ENCODE measurements at places on chromosomes 16 and 17. TPM values are rescaled to one million over a fixed set of nuclear protein-coding genes. Genes with fewer than 3 reads are reported as not detected.

GRCh38 chr17:58513267-58513964 lies 1.0 kb downstream of the MTMR4 start:
- DNase-seq = no peak

GRCh38 chr17:34436607-34437006 lies 73.6 kb upstream of the CCL1 start:
- no peak for DNase-seq

GRCh38 chr16:750485-750884 lies 9.7 kb upstream of the CIAO3 start:
- DNase-seq = no peak

DNA sequence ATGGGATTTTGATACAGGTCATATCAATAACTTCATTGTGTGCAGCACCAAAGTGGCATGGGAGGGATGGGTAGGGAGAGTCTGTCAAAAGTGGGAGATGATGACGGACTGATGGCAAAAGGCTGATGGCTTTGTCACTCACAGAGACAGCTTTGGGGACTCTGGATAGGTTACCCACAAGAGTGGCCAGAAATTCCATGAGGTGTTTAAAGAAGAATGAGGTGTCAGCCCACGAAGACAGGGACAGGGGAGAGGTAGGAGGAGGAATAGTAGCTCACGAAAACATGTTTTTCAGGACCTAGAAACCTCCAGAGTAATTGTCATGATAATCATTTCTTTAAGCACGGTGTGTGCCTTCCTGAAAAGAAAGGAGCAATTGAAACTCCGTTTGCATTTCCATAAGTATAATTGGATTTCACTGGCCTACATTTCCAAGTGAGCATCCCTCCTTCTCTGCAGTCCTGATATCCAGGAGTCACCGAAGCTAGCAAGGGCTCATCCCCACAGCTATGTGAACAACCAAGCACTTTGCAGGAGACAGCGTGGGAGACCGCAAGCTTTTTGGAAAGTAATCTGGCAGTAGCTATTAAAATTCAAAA lies 60.0 kb downstream of the HSD17B2 start:
- no peak for DNase-seq

GRCh38 chr17:14833201-14833785 lies 431.8 kb downstream of the PMP22 start:
- no peak for DNase-seq

GRCh38 chr16:18782697-18783429 lies 7.3 kb downstream of the RPS15A start:
- DNase-seq = no peak

DNA sequence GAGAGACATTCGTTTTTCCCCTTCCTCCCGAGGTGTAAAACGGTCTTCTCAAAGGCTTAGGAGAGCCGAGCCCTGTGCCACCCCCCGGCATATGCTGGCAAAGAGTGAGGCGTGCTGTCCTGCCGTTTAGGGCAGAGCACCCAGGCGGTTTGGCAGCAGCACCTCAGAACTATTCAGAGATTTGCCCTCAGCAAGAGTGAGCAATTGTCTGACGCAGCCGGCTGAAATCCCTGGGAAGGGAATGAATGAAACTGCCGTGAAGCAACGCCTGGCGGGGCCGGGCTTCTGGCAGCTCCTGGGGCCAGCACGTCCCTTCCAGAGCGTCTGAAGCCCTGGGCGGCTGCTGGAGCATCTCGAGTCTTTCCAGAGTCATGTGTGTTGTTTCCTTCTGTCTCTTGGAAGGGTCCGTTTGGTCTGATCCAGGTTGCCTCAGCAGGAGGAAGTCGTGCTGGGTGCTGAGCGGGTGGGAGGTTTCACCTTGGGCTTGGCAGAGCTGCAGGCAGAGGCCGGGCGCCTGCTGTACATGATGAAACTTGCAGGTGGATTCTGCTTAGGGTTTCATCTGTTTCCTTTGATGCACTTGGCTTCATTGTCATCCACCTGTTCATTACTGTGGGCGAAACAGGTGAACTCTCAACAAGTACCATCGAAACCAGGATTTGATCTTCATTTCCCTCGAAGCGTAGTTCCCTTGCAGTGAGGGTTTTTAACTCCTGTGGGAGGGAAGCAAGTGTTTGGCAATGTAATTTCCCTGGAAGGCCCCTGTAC lies 35.4 kb downstream of the TBCD start:
- DNase-seq = no peak

DNA sequence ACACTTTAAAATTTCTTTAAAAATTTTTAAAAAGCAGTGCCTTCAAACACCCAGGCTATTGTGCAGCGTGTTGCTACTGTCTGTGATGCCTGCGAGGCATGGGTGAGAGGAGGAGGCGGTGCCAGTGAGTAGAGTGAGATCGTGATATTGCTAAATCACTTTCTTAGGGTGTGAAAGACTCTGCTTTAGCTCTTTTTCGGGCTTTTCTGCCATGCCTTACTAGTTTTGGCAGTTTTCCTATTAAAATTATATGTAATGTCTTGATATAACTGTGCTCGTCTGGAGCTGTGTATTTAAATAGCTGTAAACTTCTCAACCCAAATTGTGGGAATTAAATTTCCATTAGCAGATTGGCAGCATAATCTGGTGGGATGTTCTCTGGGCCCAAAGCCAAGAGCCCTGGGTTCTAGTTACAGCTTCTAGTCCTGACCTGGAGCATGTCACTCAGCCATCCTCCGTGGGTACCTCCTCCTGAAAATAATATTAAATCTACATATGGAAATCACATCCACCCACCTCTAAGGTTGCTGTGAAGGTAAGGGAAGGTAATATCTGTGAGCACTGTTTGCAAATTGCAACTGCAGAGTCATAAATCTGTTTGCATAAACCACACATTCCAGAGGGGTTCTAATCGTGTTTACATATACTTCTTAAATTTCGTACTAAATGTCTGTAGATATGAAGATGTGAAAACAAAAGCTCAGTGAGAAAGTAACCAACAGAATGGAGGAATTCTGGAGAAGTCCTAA lies 264.3 kb upstream of the CACNG5 start:
- DNase-seq = no peak

DNA sequence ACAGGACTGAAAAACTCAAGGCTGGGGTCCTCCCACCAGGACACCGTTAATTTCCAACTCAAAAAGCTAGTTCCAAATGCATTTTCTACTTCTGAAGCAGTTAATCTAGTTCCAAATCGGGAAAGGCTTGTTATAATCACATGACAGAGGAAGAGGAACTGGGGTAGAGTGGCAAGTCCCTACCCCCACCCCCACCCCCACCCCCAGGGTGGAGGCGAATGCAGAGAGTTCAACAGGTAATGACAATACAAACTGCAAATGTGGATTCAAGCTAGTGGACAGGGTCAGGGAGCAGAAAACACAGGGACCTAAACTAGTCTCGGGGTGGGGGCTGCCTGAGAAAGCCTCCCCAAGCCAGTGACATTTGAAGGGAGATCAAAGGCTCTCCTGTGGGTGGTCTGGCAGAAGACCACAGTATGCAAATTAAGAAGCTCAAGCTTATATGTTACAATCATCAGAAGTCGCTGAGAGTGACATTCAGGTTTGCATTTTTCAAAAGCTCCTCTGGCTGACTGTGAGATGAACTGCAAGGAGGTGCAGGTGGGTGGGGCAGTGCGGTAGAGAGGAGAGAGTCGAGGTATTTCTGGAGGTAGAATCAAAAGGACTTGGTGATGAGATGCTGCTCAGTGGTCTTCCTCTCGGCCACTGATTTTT lies 56.4 kb upstream of the SLC25A19 start:
- DNase-seq = no peak

DNA sequence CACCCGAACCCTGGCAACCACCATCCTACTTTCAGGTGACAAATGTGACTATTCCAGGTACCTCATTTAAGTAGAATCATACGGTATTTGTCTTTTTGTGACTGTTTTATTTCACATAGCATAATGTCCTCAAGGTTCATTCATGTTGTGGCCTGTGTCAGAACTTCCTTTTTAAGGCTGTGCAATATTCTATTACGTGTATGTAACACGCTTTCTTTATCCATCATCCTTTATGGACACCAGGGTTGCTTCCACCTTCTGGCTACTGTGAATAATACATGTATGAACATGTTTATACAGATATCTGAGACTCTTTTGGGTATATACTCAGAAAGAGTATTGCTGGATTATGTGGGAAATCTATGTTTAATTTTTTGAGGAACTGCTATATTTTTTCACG lies 28.7 kb upstream of the RSL1D1 start:
- no peak for DNase-seq

- no peak for DNase-seq
Measured at GRCh38 chr17:64074704-64075426, 54.4 kb upstream of the ICAM2 start.

DNA sequence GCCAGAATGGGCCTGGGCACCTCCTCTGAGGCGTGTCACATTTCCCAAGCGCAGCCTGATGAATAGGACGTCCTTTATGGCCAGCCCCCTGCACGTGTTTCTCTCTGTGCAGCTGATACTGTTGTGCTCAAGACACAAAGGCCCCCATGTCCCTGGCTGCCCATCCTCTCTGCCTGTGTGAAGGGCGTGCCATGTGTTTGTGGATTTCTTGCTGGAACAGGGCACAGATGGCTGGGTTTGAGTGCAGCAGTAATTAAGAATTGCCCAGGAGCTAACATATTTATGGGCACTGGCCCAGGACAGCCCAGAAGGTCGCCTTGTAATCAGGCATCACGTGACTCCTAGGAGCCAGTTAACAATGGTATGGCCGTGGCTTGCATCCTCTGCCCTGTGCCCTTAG lies 181.1 kb downstream of the CCDC182 start:
- no peak for DNase-seq

DNA sequence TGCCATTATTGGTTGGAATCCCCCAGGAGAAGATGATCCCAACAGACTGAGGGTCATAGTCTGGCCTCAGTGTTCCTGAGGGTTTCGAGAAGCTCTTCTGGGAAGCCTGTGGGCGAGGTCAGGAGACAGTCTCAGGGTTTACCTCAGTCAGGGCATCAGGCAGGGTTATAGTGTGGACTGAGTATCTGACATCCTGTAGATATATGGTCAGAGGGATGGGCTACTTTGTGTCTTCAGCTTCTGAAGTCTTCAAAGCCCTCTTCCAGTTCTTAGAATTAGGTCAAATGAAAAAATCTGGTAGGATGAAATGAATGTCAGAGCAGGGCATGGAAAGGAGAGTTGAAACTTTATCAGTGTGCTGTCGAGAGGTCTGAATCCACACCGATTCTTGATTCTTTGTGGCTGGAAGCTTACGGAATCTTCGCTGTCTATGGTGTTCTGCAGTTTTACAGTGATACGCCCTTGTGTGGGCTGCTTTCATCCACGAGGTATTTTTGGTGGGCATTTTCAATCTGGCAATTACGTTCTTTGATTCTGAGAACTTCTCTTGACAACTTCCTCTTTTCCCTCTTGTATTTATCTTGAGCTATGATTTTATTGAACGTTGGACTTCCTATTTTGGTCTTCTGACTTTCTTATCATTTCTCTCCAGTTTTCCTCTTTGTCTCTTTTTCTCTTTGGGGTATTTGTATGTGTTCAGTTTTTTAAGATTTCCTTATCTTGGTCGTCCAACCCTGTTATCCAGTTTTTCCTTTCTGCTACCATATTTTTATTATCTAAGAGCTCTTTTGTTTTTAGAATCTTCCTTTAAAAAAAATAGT lies 30.4 kb downstream of the BPTF start:
- no peak for DNase-seq

DNA sequence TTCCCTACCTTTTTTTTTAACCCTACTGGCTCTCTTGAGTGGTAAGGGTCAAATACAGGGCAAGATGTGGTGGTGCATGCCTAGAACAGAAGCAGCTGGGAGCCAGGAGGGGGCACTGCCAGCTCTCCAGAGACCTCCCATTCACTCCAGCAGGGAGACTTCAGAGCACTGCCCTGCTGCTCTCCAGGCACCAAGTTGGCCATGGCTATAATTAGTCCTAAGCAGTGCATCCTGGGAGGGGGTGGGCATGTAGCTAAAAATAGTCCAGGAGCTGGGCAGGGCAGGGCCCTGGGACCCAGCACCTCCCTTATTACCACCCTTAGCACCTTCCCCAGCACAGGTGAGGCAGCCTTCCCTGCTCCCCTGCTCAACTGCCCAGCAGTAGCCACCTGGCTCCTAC lies 3.5 kb downstream of the CORO6 start:
- DNase-seq = no peak

MAP2K6 gene
- 25.4 TPM for polyA plus RNA-seq

ADAM11 gene
- 1.7 TPM for polyA plus RNA-seq

PSMD3 gene
- 119 TPM for polyA plus RNA-seq

ADAMTS18 gene
- polyA plus RNA-seq = 5.4 TPM

TAC4 gene
- 0.40 TPM for polyA plus RNA-seq

UTS2R gene
- 0.41 TPM for polyA plus RNA-seq

SEZ6L2 gene
- 9.0 TPM for polyA plus RNA-seq

UNC13D gene
- polyA plus RNA-seq = 5.0 TPM

RAMP2 gene
- polyA plus RNA-seq = 87.3 TPM

CBFA2T3 gene
- 1.7 TPM for polyA plus RNA-seq
